Inflammatory macrophage treated with lipopolysaccharide for 1 hour (primary cell): ENCODE measurements at places on chromosomes 7 and 10.

DNA sequence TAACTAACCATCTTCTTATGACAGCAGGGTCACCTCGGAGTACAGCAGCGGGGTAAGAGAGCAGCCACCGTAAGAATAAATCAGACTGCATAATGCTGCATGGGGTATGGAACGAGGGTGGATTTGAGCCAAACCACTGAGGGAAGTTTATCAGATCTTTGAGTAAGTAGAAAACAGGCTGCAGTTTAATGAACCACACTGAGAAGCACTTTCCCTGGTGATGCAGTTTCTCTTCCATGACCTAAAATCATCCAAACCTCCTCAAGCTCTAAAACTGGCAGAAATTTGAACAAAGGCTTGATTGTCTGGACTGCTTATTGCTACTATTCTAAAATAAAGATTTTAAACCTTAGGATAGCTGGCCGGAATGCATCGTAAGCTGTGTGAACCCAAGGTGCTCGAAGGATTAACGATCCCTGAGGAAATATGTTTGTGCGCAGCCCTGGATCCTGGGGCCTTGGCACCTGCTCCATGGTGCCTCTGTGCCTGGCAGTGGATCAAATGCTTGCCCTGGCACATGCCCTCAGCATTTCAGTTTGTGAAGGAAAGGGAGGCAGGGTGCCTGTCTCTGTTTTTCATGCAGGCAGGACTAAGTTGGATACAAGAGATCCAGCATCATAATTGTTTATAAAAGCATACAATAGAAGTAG, 322.7 kb downstream of the LHFPL3 start:
- no peak for DNase-seq

DNA sequence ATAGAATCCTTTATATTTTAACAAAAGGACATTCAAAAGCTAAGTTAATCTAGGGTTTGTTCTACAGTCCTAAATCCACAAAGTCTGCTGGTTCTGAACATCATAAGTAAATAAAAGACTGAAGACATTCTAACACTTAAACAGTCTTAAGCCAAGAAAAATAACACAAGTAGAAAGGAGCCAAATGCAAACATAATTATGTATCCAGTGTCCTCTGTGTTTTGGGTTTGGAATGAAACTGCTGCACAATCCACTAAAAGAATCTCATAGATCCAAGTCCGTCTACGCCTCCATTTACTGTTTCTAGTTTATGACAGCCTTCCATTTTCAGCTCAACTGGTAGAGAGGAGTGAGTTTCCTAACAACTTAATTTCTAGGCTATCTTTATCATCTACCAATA, 623.6 kb upstream of the FZD8 start:
- no peak for DNase-seq

DNA sequence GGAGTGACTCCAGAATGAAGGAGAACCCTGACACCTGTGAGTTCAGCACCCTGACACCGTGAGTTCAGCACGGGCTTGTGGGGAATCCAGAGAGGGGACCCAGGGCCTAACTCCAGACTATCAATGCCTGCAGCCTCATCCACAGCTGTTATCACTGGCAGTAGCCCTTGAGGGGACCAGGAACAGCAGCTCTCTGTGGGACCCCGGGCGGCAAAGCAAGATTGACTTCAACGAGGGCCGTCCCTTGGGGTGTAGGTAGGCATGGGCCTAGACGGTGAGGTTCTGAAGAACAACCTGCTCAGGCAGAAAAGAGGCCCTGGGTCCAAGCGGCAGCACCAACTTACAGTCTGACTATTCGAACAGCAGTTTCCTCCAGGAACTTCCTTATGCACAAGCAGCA, 8.9 kb downstream of the GRID1 start:
- no peak for DNase-seq

GRCh38 chr10:42112331-42113157, 525.8 kb downstream of the ZNF33B start:
- DNase-seq, result no peak

DNA sequence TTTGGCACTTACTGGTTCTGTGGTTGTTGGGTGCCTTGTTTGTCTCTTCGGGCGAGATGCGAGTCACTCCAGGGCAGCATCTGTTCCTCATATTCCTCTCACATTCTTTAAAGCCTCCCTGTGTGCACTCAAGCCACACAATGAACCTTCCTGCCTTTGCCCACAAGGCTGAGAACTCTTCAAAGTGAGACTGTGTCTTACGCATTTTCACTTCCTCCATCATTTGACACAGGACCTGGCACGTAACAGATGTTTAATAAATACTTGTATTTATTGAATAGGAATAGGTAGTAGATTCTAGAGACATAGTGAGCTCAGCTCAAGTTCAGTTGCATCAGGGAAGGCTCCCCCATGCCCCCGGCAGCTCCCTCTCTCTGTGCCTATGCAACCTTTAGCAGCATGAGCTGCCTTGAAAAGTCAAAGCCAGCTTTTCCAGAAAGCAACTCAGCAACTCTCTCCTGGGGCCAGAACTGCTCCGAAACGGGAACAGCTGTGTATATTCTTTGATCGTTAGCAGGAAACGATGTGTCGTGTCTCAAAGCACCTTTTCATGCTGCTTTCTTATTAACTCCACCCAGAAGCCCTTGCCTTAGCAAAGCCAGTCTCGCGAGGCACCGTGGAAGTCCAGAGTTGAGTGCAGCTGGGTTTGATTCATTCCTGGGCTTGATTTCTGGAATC, 97.5 kb downstream of the PFKFB3 start:
- peak; percentile 48 for DNase-seq
